ENCODE measurements at places on chromosomes 6 and 20. TPM values are rescaled to one million over a fixed set of nuclear protein-coding genes. Genes with fewer than 3 reads are reported as not detected.

Gene HLA-DQA1
- 4.5 TPM for total RNA-seq

Gene MAPK13
- 5.5 TPM for total RNA-seq

Gene OR2H2
- not detected for total RNA-seq

Gene SLA2
- total RNA-seq: 1.1 TPM

Gene ECT2L
- not detected for total RNA-seq

Gene TRIM15
- not detected for total RNA-seq

Gene PNPLA1
- total RNA-seq: not detected

Gene PSORS1C2
- not detected for total RNA-seq

Gene BTN1A1
- not detected for total RNA-seq

Gene TP53TG5
- total RNA-seq: not detected

Gene PRL
- not detected for total RNA-seq

DNA sequence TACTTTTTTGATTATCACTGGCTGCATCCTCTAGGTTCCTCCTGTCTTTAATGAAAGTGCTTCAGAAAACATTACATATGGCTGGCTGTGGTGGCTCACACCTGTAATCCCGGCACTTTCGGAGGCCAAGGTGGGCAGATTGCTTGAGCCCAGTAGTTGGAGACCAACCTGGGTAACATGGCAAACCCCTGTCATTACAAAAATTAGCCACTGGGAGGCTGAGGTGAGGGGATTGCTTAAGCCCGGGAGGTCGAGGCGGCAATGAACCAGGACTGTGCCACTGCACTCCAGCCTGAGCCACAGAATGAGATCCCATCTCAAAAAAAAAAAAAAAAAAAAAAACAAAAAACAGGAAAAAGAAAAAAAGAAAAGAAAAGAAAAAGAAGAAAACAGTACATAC is 35.3 kb downstream of the BEND3 start:
- DNase-seq: no peak

DNA sequence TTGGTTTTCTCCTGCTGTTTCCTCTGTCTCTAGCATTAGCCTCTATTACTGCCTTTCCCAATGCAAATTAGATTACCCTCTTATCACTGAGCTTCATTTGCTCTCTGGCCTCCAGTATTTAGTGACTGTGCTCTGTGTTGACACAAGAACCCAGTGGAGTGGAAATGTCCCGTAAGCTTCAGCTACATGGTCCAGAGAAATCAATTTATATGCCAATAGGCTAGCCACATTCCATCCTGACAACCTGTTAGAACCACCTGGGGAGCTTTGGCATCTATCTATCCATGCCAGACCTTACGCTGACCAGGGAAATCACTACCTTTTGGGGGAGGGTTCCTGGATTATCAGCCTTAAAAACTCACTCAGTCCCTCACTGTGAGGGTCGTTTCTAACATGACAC is 459.6 kb downstream of the UTRN start:
- no peak for DNase-seq

DNA sequence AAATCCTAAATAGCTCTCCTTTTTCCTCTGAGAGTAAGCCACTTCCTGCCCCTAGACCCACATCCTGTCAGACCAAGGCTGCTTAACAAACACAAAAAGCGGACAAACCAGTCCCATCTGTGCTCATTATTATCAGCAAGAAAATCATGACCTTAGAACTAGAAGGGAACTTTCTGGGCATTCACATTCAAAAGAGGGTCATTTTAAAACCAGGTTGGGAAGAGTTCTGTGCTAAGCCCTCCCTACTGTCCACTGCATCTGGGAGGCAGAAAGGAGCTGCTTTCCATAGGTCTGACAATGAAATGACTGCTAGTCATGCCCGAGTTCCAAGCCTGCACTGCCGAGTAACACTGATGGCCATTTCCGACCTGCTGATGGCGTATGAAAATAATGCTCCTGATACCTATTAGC is 15.4 kb downstream of the EZR start:
- no peak for DNase-seq

GRCh38 chr20:48283470-48284110 is 498.3 kb upstream of the SULF2 start:
- DNase-seq: no peak

- no peak for DNase-seq
Measured at GRCh38 chr20:52242237-52243230, 51.0 kb upstream of the ZFP64 start.

- no peak for DNase-seq
Measured at GRCh38 chr6:13152764-13153163, 175.6 kb downstream of the TBC1D7 start.

DNA sequence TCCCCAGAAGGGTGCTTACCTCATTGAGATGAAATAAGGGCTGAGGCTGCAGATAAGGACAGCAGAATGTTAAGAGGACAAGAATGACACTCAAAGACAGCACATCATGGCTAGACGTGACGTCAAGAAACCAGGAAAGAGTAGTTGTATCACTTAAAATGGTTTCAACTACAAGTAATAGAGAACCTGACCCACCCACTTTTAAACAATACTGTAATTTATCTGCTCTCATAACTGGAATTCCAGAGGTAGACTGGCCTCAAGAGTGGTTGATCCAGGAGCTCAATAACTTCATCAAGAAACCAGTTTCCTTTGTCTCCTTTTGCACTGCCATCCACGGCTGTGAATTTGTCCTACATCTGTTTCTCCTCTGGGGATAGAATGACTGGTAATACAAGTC is 187.1 kb downstream of the EYA4 start:
- DNase-seq: no peak

DNA sequence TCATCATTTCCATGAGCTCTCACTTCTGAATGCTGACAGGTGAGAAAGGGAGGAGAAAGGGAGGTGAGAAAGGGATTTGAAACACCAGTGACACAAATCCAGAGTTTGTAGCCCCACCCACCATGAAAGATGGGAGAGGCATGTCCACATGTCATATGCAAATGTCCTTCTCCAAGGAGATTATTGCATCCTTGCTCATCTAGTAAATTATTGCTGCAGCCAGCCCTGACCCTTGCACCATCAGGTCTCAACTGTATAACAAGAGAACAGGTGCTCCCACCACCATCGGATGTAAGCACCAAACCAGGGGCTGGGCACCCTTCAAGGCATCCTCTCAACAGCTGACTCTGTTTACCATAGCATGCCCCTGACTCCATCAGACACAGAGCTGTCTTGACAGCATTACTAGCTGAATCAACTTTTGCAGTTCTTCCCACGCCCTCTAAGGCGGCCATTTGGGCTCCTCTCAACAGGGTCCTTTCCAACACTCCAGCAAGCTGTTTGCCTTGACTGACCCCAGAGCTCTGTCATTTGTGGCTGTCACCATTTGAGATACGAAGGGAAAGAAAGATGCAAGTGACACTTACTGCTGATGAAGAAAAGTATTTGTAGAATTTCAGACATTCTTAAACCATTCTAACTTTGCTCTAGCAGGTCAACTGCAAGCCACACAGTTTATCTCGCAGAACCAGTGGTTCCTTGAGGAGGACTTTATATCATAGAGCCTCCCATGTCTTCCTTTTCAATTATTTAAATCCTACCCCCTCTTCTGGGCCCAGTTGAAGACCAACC is 14.2 kb downstream of the GFOD1 start:
- DNase-seq: no peak

GRCh38 chr6:26033941-26034354 is 53.3 kb upstream of the HFE start:
- no peak for DNase-seq

DNA sequence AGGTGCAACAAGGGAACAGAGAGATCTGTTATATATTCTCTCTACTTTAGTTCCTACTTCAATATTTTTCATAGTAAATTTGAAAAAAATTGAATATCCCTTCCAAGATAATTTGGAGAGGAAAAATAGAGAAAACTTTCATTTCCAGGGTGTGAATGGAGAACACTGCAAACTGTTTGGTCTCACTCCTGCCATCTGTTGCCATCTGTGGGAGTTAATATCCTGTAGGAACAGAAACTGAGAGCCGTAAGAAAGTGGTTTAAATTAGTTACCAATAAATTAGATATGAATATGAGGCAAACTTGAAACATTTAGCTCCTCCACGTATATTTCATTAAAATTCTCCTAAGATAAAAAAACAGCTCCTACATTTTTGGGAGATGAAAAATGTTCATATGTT is 4.2 kb downstream of the ZNF337 start:
- DNase-seq: no peak

DNA sequence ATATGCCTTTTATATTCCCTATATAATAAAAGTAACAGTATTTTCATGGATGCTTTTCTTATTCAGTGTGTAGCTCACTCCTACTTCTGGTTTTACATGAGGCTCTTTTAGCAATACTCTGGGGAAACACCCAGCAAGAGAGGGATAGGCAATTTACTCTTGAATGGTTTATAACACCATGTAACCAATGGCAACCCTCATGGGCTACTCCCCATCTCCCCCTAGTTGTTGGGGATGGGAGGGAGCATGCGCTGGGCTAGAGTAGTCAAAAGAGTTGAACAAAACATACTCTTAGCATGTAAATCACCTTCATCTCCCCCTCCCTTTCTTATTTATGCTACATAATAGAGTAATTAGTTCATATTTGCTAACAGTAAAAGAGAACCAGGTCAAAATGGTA is 140.1 kb upstream of the LRFN2 start:
- no peak for DNase-seq

DNA sequence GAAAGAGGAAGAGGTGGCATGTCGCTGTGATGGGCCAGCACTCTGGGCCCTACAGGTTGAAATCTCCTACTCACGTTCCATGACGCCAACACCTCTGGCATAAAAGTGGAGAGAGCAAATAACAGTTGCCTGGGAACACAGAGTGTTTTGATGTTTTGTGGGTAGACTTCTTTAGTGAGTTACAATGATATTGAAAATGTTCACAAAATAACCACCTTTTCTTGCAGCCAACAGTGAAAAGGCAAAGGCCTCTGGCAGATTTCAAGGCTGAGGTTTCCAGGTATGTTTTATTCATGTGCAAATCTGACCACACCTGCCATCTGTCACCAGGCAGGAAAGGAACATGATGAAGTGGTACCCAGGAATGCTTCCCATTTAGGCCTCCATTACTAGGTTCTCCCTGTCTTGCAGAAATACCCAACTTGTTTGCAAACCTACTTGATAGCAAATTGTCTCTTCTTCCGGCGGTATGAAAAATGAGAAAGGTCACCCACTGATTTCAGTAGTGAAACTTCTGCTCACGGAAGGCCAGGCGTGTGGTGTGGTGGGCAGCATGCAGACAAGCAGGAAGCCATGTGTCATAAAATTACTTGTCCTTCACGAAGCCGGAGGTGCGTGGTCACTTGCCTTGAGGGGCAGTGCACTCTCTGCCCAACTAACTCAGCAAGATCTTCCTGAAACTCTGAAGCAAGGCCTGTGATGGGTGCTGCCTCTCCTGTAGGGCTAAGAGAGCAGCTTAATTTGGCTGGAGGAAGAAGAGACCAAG is 299.1 kb upstream of the PRDM1 start:
- DNase-seq: no peak

DNA sequence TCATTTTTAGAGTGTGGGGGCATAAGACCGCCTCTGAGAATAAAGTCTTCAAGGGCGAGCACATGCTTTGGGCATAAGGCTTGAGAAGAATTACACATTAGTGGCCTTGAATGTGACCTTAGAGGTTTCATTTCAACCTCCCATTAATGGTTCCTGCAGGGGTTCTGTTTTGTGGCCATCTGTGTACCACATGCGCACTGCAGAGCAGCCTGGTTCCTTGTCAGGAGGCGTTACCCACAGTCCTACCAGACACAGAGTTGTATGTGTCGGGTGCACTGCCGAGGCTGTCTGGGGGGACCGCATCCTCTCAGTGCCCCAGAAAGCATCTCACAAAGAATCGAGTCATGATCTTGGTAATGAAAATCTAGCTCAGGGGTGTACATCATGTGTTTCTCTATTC is 115.7 kb downstream of the B3GAT2 start:
- DNase-seq: no peak

DNA sequence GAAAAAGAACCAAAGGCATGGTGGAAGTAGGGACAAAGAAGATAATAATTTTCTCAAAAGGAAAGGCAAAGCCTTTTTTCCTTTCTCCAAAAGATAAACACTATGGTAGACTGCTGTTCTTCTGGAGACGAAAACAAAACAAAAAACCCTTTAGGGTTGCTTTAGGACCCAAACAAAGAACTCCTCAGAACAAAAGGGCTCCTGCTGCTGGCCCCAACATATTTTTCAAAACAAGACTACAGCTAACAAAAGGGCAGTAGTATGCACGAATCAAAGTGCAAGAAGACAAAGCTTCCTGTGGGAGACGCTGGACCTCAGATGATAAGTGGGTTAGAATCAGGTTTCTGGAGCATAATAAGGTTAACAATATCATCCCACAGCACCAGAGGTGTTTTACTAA is 15.8 kb downstream of the NCOA5 start:
- DNase-seq: no peak

- DNase-seq: no peak
Measured at GRCh38 chr6:9095137-9095536, 659.8 kb upstream of the SLC35B3 start.

DNA sequence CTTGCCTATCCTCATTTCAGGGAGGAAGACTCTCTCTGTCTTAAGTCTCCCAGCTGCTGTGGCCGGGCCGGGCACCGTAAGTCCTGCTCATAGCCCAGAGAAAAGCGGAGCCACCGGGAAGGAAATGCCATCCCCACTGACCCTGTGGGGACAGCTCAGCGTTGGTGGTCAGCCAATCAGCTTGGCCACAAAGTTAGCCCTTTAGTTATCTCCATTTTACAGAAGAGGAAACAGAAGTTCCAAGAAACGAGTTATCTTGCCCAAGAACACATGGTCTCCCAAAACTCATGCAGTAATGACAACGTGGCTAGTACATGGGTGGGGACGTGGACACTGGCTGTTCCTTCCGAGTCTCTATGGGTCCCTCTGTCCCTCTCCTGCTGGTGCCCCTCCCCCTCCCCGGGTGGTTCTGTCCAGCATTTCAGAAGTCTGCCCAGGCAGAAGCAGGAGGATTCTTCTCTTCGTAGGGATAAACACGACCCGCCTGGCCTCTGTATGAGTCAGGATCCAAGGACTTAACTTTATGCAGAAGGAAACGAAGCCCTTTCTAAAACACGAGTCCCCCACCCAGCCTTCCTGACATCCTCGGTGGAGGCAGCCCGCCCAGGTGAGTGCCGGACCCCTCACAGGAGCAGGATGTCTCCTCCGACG is 273.8 kb downstream of the CDH4 start:
- DNase-seq: no peak

DNA sequence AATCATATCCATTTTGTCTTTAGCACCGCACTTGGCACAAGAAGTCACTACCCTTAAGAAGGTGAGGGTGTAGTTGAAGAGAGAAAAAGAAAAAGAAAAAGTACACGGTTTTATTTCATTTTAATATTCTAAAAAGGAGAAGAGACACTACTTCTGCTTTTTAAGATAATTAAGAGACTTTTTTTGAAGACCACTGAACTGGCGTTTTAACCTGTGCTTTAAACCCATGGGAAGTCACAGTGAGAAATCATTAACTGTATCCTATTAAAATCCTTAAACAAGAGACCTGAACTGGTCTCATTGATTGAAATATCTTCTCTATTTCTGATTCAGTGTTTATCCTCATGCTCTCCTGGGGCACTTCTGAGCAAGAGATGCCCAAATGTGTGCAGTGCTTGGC is 243.5 kb downstream of the TMEM242 start:
- no peak for DNase-seq

DNA sequence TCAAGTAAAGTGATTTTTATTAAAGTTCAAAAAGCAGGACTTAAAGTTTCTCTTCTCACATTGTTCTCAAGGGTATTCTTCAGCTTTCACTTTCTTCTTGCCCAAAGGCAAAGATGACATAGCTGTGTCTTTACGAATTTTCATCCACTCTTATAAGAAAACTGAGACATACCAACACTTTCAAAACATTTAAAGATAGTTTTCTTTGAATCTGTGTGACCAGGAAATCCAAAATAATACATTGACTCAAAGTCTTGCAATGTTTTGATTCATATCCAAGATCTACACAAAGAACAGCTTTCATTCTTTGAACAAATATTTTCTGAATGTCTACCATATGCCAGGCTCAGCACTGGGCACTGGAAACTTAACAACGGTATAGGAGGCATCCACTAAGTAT is 117.9 kb downstream of the SIM1 start:
- no peak for DNase-seq

All from thoracic aorta (tissue), 2 donors.